ENCODE measurements at places on chromosomes 3 and 15. TPM values are rescaled to one million over a fixed set of nuclear protein-coding genes. Genes with fewer than 3 reads are reported as not detected.

Gene XCR1
- total RNA-seq, result not detected

Gene ONECUT1
- not detected for total RNA-seq

Gene DUOX2
- 0.19 TPM for total RNA-seq

Gene ILDR1
- not detected for total RNA-seq

Gene CLDN16
- not detected for total RNA-seq

Gene RBP2
- not detected for total RNA-seq

Gene FGF12
- total RNA-seq, result 309 TPM

Gene IGSF11
- 1.5 TPM for total RNA-seq

Gene CHDH
- 7.0 TPM for total RNA-seq

Gene KY
- total RNA-seq, result 8.6 TPM

Gene CD200
- total RNA-seq, result 3.4 TPM

All from heart left ventricle (tissue), 16 donors.